ENCODE measurements at places on chromosomes 1 and 21.
A peak's percentile ranks its signal among the peaks of the same experiment; 100 is the strongest.

DNA sequence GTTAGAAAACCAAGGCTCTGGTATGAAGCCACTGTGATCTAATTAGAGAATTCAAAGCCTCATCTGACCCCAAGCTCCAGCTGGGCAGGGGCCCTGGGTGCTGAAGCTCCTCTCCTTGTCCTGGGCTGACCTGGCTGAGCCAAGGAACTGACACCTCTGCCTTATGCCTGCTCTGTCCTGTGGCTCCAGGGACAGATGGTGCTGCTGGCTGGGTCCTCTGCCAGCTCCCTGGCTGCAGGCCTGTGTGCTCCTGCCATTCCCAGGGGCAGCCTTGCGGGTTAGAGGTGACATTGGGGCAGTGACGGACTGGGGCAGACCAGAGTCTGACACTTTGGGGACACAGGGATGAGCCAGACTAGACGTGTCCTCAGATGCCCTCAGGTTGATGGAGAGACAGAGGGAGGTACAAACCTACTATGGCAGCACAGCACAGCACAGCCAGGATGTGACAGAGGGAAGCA is 11.8 kb downstream of the ACOT11 start:
- DNase-seq, result no peak

DNA sequence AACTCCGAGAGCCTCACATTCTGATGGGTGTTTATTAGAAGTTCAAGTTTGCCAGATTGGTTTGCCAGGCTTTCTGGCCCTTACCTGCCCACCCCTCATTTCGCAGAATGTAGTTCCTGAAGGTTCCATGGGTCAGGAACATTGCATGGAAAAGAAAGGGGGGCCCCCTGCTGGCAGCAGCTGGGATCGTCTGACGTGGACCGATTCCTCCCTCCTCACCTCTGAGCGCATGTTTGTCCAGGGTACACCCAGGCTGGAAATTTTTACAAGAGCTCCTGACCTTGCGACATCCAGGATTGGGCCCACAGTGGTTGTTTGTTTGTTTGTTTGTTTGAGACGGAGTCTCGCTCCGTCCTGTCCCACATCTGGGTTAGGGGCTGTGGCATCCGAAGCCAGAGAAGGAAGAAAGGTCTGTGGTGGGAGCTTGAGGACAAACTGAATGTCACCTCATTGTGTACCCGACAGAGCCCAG is 126.0 kb upstream of the TMEM51 start:
- no peak for DNase-seq

DNA sequence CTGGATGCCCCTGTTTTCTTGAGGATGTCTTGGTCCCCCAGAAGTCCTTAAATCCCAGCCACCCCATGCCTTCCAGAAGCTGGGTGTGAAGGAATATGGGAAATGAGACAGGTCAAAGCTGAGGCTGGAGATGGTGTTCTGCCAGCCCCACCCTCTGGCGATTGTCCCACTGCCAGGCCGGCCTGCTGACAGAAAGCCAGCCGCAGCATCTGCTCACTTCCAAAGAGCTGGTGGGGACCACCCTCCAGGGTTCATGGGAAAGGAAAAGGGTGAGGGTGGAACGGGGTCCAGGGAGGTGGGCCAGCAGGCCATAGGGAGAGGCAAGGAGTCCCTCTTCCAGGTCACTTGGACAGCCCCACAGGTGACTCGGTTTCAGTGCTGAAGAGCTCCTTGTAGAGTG is 1.9 kb upstream of the LINGO4 start:
- no peak for DNase-seq

DNA sequence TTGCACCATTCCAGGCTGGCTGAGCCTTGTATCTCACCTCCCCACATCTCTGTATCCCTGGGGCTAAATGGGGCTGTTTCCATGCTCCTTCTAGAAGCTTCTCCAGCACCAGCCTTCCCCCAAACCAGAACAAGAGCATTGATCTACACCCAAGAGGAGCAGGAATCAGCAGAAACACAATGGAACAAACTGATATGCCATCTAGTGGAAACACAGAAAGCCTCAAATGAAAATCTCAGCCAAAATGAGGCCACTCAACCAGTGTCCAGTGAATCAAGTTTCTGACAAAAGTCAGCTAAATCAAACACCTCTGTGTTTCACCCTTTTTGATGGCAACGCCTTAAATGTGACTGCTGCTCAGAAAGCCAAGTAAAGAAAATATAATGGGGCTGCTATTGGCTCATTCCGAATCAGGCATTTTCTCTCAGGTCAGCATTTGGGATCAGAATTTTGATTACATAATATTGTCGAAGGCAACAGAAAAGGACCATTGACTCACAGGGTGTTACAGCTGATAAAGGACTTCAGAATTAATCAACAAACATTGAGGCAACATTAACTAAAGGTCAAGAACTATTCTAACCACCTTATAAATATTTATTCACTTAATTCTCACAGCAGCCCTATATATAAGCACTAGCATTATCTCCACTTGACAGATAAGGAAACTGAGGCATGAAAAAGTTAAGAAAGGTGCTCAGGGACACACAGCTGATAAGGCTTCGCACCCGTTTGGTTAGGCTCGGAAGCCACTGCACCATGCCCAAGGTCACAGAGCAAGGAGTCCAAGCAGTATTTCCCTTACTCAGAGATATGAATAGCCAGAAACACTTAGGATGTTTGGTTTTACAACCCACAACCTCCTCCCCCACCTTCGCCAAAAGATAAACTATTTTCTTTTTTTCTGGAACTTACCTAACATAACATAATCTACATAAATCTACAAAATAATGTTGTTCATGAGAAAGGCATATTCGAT is 85.8 kb upstream of the KCNJ15 start:
- DNase-seq, result no peak

DNA sequence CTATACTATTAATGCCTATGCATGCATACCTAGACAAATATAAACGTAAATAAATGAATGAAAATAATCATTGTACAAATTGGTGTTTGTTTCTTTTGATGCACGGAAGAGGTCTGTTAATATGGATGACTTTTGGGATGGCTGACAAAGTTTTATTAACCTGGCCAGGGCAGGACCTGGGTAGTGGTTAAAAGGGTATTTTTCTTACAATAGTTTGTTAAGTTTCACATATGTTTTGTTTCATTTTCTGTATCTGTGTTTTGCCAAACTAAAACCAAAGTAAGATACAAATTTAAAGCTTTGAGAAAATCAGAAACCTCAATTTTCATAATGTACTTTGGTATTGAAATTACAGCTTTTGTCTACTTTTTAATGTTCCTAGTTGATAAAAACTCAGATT is 222.7 kb upstream of the OLFM3 start:
- DNase-seq, result no peak

DNA sequence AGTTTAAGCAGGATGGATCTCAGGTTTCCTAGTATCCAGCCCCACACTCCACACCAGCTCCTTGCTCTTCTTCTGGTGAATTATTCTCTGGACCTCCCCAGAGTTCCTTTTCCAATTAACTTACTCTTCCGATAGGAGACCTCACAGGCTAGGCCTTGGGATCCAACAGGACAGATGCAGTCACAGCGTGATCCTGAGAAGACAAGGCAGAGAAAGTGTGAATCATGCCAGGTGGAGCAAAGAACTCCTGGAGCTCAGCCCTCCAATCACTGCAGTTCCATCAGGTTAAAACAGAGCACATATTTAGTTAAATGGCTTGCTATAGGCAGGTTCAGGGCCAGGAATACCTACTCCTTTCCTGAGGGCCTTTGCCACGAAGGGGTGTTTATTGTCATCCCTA is 34.1 kb downstream of the C8B start:
- no peak for DNase-seq

DNA sequence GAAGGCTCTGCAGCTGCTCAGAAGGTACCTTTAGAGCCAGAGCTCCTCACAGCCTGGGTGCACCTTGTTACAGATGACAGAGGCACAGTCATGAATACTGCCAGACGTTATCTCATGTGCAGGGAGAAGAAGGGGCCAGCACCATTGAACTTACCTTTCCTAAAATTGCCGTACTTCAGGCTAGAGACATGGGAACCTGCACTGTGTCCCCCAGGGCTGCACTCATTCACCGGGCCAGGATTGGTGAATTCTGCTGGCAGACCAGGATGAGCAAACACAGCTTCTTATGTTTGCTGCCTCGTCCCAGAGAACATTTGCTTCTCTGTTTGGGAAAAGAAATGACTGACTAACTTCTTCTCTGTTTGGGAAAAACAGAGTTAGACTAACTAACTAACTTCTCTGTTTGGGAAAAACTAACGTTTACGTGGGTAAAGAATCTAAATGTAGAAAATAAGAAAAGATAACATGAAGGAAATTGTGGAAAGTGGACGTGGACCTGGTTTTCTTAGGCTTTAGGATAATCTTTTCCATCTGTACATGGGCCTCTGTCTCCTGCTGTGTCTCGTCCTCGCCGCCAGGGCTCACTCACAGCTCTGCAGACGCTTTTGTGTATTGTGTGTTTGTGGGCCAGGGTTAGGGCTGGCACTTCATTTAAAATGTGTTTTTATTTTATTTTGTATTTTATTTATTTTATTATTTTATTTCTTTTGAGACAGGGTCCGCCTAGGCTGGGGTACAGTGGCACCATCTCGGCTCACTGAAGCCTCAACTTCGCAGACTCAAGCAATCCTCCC is 9.9 kb downstream of the OBSCN start:
- DNase-seq, result no peak

GRCh38 chr1:82775406-82776000 is 974.8 kb downstream of the ADGRL2 start:
- DNase-seq, result no peak

GRCh38 chr1:107786203-107786845 is 178.7 kb downstream of the VAV3 start:
- no peak for DNase-seq

- DNase-seq, result no peak
These were observed 48.2 kb upstream of the BTG3 start for GRCh38 chr21:17660862-17661261.

GRCh38 chr1:112410673-112411072 is 14.7 kb downstream of the CTTNBP2NL start:
- no peak for DNase-seq

DNA sequence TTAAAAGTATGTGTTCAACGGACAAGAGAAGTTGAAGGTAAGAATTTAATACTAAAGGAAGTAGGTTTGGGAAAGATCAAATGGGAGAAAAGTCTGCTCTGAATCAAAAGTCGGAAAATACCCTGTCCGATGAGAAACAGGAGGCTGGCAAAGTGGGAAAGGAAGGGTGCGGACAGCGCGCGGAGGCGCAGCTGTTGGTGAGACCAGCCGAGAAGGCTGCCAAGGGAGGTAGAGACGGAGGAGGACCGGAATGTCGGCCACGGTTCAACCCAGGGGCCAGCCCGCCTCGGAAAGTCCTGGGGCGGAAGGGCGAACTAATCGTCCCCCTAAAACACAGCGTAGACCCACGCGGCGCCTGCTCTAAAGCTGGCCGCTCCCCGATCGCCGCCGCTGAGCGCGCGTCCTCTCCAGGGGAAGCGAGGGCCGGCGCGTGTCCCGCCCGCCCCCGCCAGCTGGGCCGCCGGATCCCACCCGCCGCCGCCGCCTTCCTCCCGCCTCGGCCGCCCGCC is 639 bp upstream of the SPATA1 start:
- DNase-seq, result no peak

GRCh38 chr1:116483481-116484309 is 87.1 kb downstream of the CD58 start:
- DNase-seq, result no peak

- no peak for DNase-seq
These were observed 174.2 kb downstream of the RUNX1 start for GRCh38 chr21:34874684-34875513.

- DNase-seq, result no peak
These were observed 45.4 kb upstream of the USP1 start for GRCh38 chr1:62391369-62391971.

- no peak for DNase-seq
These were observed 38.3 kb upstream of the GALNT2 start for GRCh38 chr1:230028602-230029223.

GRCh38 chr1:199102239-199102638 is 463.4 kb downstream of the PTPRC start:
- DNase-seq, result no peak

DNA sequence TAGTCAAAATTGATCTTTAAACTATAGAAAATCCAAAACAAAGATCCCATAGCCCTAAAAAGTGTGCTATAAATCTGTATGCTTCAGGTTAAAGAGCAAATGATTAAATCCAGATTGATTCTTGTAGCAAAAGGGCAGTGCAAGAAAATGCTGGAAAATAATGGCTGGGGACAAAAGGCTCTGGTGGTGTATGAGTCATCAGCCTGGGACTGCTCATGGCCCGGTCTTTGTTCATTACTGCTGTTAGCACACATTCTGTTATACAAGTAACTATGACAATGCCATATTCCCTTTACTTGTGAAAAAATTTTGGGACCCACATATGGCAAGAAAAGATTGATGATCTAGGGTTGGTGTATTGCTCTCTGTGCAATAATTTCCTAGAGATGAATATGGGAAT is 89.1 kb downstream of the RWDD3 start:
- no peak for DNase-seq

- DNase-seq, result no peak
These were observed 364.5 kb upstream of the DAB1 start for GRCh38 chr1:57788313-57788712.

DNA sequence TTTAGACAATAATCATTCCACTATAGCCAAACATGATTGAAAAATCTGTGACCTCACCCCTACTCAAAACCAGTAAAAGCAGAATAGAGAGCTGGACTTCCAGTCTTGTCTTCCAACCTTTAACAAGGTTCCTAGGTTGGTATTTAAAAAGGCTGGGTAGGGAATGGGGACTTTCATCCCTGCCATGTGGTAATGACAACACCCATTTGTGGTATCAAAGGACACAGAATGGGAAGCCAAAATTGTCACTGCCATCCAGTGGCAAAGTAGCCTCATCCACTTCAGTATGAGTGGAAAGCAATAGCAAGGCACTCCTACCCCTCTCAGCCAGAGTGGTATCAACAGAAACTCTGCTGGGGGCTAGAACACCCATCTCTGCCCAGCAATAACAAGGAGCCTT is 33.9 kb downstream of the UCHL5 start:
- no peak for DNase-seq

- no peak for DNase-seq
These were observed 67.2 kb downstream of the SLC35A3 start for GRCh38 chr1:100036718-100037655.

DNA sequence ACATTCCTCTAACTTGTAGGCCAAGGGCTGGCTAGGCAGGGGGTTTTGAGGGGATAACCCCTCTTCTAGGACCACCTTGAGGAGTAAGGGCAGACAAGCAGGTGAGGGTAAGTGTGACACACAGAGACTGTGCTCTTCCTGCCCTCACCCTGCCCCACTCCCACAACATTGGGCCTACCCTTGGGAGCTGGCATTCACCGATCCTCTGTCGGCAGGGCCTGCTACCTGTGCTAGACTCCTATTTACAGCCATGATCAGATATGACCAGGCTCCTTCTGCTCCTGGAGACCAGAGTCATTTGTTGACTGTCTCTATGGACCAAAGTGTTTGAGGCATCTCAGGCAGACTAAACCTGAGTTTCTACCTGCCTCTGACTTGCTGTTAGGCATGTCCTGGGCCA is 68.3 kb downstream of the SYF2 start:
- DNase-seq, result no peak

GRCh38 chr1:198649968-198650338 is 11.1 kb downstream of the PTPRC start:
- DNase-seq, result no peak

GRCh38 chr1:206808615-206809014 is 36.3 kb upstream of the IL10 start:
- peak; percentile 29 for DNase-seq

Measured in T follicular helper cell (primary cell).